ENCODE measurements at places on chromosomes 16 and 17.

DNA sequence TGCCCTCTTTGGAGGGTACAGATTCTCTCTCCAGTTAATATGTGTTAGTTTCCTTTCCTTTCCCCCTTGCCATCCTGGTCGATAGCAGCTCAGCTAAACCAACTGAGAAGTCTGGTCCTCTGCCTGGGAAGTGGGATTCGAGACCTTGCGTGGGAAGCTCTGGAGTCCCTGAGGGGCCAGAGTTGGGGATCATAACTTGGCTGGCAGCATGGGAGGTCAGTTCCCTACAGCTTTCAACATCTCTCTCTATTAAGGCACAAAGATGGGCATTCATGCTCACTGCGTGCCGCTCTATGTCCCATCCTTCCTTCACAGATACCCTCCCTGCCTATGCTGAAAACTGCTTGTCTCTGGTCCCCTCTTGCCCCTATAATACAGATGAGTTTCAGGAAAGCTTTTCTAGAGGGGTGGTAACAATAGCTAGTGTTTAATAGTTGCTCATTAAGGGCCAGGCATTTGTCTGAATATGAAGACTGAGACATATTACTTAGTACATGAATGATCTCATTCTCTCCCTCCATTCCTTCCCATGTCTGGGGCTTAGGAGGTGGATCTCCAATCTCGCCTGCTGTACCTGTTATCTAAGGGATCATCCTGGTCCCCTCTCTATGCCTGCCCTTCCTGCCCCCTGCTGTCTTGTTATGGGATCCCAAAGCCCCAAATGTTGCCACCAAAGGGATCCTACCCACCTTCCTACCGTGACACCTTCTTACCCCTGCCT lies 10.8 kb downstream of the THRA start:
- no peak for DNase-seq

GRCh38 chr16:29307598-29308507 lies 98.7 kb downstream of the NPIPB11 start:
- no peak for DNase-seq

DNA sequence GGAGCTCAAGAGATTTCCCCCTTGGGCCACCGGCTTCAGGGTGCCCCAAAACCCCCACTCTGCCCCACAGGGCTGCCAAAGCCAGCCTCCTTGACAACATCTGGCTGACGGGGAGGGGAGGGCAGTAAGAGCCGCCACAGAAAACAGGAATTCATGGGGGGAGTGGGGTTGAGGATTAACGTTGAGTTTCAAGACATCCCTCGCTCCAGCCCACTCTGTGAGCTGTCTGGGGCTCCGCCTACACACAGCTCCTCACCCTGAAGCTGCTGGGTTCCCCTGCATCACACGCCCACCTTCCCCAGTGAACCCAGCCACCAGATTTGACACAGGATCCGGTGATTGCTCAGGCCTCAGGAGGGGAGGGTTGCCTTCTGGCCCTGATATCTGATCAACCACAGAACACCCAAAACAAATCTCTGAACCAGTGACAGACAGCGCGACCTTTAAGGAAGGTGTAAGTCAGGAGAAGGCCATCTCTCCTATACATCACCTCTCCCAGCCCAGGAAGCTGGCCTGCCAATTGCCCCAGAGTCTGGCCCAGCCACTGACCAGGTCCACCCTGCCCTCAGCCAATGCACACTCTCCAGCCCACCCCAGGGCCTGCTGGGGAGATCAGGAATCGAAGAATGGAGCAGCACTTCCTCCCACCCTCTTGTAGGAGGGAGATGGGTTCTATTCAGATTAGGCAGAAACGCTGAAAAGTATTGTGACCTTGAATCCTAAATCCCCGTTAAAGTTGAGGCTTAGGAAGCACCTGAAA lies 132.1 kb downstream of the CLEC16A start:
- peak; percentile 42 for DNase-seq

DNA sequence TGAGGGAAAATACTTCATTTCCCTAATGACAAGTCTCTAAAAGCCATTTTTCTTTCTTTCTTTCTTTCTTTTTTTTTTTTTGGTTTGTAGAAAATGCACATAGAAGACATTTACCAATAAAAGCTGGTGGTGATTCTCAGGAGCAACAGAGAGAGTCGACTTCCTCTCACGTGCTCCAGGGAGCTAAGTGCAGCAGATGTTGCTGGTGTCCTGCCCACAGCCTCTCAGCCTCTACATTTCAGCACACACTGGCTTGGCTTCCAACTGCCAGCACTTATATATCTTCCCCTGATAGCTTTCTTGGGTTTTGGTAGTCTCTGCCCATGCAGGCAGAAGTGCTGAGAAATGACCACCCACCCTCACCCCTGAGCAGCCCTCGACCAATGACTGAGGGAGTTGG lies 58.4 kb upstream of the MARCHF10 start:
- DNase-seq: no peak

- no peak for DNase-seq
These were observed 140.5 kb upstream of the HS3ST2 start for GRCh38 chr16:22673421-22673831.

- no peak for DNase-seq
These were observed 360.2 kb upstream of the HSBP1 start for GRCh38 chr16:83447560-83447959.

- DNase-seq: no peak
These were observed 37.4 kb downstream of the TMEM186 start for GRCh38 chr16:8760021-8760420.

- DNase-seq: peak; percentile 47
These were observed 34.7 kb downstream of the MYO18A start for GRCh38 chr17:29145289-29146073.

DNA sequence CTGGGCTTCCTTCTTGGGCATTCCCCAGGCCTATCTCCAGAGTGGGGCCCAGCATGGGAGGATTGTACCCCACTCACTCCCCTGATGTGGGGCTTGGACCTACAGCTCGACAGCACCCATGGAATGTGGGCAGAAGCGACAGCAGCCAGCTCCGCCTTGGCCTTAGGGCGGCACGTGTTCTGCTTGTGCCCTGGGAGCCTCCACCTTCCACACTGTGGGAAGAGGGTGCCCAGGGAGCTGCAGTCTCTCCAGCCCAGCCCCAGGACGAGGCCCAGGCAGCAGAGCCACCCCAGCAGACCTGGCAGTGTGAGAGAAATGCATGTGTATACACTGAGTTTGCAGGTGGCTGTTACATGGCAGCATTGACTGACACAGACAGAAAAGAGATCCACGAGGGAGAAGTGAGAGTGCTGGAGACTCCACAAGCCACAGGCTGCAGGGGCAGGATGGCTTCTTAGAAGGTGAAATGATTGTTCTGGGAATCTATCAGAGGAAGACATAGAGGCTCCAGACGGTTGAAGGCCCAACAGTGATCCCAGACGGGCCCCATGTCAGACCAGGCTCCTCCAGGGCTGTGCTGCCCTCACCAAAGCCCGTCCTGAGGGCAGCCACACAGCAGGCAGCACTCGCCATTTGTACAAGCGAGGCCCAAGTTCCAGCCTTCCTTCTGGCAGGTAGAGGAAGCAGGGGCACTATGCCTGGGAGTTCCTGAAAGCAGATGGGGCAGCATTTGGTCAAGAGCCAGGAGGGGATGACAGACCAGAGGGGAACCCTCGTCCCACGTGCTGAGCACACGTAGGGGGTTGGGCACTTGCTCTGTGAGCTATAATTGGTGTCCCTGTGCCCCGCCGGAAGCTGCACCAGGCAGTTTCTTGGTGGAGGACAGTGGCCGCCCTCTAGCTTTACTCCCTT lies 2.8 kb upstream of the DNASE1 start:
- no peak for DNase-seq

- no peak for DNase-seq
These were observed 115.4 kb downstream of the AXIN2 start for GRCh38 chr17:65446043-65446442.

GRCh38 chr17:56595831-56596690 lies 2.6 kb downstream of the NOG start:
- no peak for DNase-seq

GRCh38 chr17:75614556-75615270 lies 18.5 kb upstream of the SMIM5 start:
- DNase-seq: no peak
